Stimulated activated CD4-positive, alpha-beta T cell treated with anti-CD3 and anti-CD28 coated beads, Interleukin-15, amount 100 ng/mL, for 48 hours (primary cell): ENCODE measurements at places on chromosomes 16 and 17.

DNA sequence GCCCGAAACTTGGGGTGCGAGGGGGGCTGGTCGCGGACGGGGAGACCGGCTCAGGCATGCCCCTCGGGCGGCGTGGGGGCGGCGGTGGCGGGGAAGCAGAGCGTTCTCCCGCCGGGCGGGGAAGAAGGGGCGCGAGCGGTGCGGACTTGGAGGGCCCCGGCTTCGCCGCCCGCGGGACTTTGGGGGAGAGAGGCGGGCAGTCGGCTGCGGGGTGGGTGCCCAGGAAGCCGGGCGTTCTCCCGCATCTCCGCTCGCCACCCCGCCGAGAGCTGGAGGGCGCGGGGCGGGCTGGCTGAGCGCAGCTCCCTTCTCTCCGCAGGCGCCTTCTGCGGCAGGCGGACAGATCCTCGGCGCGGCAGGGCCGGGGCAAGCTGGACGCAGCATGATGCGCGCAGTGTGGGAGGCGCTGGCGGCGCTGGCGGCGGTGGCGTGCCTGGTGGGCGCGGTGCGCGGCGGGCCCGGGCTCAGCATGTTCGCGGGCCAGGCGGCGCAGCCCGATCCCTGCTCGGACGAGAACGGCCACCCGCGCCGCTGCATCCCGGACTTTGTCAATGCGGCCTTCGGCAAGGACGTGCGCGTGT is 772 bp downstream of the NTN1 start:
- DNase-seq, result no peak

- peak; percentile 73 for DNase-seq
Measured at GRCh38 chr16:807347-808084, 7.0 kb upstream of the GNG13 start.

DNA sequence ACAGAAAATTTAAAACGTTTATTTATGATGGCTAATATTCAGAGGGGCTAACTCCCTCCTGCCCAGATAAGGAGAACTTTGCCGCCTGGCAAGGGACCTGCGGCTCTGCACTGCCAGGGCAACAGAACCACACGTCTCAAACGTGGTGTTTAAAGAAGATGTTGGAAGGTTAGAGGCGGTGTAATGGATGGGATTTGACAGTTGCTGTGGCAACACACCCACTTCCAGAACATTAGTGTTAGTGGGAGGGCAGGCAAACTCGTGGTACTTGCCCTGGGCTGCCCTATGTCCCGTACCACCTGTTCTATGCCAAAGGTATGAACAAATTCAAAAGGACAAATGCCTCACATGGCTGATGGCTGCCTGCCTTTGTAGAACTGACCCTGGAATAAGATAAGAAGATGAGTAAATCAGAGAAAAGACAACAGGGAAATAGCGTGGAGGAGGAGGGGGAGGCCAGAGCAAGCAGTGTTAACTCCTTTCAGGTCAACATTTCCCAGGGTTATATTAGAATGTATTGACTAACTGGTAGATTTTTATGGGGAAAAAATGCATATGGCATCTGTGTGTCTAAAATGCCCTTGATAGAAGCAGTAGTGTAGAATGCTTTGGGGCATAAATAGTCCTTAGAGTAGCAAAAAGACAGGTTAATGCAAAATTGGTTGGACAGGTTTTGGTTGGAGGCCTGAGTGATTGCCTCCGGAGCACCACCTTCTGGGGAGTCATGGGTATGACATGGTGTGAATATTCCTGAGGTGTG is 30.8 kb downstream of the HLF start:
- peak; percentile 38 for DNase-seq

DNA sequence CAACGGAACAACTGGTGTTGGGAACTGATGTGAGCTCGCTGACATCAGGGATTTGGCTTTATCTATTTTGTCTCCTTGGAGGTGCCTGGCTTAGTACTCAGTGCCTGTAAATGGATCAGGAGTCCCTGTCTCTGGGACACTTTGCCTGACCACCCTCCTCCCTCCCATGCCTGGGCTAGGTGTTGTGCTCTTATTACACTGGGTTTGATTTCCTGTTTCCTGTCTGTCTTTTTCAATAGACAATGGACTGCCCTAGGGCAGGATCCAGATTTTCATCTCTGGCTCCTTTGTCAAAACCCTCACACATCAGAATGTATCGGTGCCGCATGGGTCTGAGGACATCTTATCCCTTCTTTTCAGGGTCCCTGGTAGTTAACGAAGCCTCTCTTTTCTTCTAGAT is 223.6 kb upstream of the ASIC2 start:
- DNase-seq, result no peak

- DNase-seq, result no peak
Measured at GRCh38 chr16:79850348-79850747, 249.8 kb upstream of the MAF start.

DNA sequence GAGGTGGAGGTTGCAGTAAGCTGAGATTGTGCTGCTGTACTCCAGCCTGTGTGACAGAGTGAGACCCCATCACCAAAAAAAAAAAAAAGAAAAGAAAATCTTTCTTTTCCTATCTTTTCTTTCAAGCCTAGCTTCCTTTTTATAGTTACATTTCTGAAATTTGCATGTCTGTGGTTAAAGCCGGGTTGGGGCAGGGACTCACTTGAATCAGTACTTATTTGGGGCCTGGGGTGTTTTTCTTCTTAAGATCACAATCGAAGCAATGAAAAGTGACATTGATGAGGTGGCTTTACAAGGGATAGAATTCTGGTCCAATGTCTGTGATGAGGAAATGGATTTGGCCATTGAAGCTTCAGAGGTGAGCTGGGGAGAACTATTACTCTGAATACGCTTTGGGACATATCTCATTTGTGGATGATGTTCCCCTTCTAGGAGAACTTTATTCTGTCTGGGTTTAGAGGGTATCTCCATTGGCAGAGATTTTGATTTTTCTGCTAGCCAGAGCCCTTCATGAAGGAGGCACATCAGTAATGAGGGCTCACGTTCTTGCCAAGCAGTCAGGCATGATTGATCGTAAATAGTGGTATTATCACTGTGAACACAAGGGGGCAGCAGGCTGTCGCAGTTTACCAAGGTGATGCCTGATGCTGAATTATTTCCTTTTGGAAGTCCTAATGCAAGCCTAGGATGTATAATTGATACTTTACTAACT is 14.3 kb downstream of the KPNB1 start:
- peak; percentile 43 for DNase-seq

DNA sequence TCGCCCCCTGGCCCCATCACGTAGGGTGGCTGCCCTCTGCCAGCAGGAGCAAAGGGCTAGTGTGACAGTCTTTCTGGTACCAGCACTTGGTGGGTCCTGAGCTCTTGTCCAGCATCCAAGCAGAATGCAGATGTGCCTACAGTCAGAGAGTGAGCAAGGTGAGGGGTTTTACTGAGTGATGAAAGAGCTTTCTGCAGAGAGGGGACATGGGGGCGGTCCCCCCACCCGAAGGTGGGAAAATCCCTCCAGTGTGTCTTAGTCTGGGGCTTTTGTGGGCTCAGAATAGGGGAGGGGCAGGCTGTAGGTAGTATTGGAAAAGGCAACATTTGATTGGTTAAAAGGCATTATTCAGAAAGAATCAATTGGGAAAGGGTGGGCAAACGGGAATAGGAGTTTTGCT is 152.3 kb downstream of the RPTOR start:
- no peak for DNase-seq

GRCh38 chr16:29009050-29009837 is 24.4 kb downstream of the LAT start:
- DNase-seq, result no peak

DNA sequence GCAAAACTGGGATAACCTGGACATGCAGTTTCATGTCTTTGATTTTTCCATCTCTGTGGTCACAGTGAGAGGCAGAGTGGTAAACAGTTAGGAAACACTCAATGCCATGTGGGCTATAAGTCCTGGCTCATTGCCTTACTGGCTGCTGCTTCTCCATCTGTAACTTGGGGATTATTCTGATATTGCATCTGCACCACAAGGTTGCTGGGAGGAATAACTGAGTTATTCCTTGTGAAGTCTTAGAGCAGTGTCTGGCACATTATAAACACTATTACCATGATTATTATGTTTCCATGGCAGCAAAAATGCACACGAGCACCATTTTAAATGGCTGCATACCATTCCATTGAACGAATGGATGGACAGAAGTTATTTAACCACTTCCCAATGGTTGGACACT is 111.7 kb upstream of the CDH5 start:
- no peak for DNase-seq

- DNase-seq, result no peak
Measured at GRCh38 chr16:5466551-5466950, 369.0 kb upstream of the EEF2KMT start.

DNA sequence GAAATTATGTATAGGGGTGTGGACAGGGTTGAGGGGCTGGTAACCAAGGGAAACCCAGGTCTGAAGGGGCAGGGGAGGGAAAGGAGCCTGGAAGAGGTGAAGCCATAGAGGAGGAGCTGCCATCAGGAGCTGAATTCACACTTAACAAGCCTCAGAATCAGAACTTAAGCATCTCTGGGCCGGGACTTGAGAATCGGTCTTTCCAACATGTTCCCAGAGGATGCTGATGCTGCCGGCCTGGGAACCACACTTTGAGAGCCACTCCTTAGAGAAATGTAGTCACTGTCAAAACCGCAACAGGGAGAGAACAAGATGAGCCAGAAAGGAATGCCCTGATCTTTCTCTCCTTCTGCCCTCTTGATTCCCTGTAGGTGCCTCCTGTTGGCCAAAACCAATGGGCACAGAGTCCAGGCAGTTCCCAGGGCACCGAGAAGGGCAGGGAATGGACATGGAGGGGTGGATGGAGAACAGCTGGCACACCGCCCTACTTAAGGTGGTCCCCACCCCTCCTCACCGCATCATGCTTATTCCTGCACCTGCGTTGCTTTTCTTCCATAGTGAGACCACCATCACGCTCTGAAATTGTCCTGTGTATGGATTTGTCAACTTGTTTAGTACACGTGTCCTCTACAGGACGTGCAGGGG is 88.5 kb downstream of the GSG1L start:
- no peak for DNase-seq

GRCh38 chr16:57134982-57135381 is 42.6 kb downstream of the CPNE2 start:
- no peak for DNase-seq

DNA sequence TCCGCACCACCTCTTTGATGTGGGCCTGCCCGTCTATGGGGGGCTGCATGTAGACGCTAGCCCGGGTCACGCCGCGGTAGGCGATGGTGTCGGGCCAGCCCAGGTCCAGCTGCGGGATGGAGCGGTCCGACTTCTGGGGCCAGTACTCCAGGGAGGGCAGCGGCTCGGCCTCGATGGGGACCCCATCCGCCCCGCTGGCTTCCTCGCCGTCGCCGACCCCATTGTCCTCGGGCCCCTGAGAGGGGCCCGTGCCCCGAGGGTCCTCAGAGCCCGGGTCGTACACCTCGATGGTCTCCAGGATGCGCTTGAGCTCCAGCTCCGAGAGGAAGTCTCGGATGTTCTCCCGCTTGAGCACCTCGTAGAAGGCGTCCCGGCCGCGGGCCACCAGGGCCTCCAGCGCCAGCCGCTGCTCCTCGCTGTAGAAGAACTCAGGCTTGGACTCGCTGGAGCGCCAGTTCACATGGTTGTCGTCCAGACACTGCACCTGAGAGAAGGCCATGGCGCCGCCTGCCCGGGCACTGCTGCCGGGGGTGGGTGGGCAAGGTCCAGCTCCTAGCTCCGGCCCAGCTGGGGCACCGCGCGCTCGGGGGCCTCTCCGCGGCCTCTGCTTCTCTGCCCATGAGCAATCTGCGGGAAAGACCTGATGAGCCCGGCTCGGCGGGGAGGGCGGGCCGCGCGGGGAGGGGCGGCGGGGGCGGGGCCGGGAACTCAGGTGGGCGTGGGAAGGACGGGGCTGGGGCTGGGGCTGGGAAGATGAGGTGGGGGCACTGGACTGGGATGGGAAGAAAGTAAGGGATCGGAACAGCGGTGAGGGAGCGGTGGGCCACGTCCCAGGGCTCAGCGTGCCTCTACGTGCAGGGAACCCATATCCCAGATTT is 782 bp downstream of the FAM83G start:
- DNase-seq, result no peak
